ENCODE measurements at places on chromosomes 2 and 18. TPM values are rescaled to one million over a fixed set of nuclear protein-coding genes. Genes with fewer than 3 reads are reported as not detected.

Gene ITPRID2
- polyA plus RNA-seq: 206 TPM

Gene MOCOS
- 1.2 TPM for polyA plus RNA-seq

Gene MC5R
- polyA plus RNA-seq: 0.22 TPM

Gene HOXD12
- 0.32 TPM for polyA plus RNA-seq

GRCh38 chr2:55732854-55733253 lies 39.2 kb upstream of the PNPT1 start:
- no peak for DNase-seq

DNA sequence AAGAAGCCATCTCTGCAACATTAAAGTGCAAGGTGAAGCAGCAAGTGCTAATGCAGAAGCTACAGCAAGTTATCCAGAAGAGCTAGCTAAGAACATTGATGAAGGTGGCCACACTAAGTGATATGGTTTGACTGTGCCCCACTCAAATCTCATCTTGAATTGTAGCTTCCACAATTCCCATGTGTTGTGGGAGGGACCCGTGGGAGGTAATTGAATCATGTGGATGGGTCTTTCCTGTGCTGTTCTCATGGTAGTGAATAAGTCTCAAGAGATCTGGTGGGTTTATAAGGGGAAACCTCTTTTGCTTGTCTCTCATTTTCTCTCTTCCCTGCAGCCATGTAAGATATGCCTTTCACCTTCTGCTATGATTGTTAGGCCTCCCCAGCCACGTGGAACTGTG lies 11.4 kb downstream of the RDH14 start:
- no peak for DNase-seq

GRCh38 chr2:43407935-43408334 lies 181.5 kb upstream of the ZFP36L2 start:
- DNase-seq: no peak

GRCh38 chr2:136990316-136990715 lies 225.0 kb downstream of the THSD7B start:
- no peak for DNase-seq

GRCh38 chr18:10465174-10465939 lies 10.9 kb downstream of the APCDD1 start:
- no peak for DNase-seq

GRCh38 chr2:176135035-176135440 lies 5.5 kb downstream of the HOXD8 start:
- no peak for DNase-seq

- no peak for DNase-seq
These were observed 140.0 kb upstream of the SERTAD2 start for GRCh38 chr2:64793701-64794100.

DNA sequence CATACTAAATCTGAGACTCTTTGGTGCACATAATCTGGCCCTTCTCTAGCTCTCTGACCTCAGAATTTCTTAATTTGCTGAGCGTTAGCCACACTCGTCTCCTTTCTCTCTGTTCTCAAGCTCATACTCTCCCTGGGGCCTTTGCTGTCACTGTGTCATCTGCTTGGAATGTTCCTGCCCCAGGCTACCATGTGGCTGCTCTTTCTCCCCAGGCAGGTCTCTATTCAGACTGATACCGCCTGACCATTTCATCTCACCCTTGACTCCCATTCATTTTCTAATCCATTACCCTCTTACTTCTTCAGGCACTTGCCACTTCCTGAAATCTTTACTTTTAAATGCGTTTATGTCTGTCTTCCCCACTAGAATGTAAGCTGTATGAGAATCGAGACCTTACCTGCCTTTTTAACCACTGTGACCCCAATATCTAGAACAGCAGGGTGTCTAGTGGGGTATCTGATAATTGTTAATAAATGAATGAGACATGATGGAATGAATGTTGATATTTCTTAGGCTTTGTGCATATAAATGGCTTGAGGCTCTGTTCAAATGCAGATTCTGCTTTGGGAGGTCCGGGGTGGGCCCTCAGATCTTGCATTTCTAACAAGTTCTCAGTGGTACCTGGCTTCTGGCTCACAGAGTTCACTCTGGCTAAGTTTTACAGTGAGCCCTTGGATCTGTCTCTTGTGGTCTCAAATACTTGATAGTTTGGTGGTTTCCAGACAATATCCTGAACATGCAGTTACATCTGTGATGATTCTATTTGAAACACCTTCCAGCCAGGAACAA lies 89.9 kb upstream of the EPC2 start:
- DNase-seq: no peak

GRCh38 chr2:120850551-120850950 lies 114.9 kb downstream of the GLI2 start:
- DNase-seq: no peak

GRCh38 chr18:39506581-39507330 lies 1941.2 kb upstream of the CELF4 start:
- no peak for DNase-seq

- peak; percentile 18 for DNase-seq
These were observed 1.9 kb downstream of the DOK6 start for GRCh38 chr18:69402533-69402989.

DNA sequence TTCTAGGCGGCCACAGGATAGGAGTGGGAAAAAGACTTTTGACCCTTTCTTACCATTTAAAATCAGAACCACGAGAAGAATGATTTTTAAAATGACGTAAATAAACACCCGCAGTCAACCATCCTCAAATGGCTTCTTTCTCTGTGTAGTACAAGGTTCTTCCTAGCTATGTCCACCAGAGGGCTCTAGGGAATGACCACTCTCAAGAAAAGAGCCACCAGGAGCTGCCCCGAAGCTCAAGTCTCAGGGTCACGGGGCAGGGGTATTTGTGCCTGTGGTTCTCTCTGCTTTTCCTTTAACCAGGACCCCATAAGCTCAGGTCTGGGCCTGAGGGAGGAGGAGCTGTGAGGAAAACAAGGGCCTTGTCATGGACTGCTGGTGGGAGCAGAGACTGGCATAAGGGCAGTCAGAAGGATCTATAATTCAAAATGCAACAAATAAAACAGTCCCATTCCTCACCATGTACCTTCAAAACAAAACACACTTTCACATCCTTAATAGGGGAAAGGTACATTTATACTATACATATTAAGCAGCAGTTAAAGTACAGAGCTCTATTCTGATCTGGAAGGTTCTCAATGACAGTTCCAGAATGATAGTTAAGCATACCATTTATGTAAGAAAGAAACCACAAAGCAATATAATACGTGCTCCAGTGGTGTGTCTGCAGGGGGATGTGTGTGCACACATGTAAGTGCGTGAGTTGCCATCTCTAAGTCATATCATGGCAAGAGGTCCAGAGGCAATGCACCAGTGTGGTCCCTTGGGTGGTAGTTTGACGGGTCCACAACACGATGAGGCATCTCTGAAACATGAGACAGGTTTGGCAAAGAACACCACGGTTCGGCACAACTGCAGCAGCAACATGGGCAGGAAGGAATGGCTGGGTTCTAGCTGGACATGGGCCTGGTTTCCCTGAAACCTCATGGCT lies 18.6 kb downstream of the LYPD1 start:
- DNase-seq: peak; percentile 63

DNA sequence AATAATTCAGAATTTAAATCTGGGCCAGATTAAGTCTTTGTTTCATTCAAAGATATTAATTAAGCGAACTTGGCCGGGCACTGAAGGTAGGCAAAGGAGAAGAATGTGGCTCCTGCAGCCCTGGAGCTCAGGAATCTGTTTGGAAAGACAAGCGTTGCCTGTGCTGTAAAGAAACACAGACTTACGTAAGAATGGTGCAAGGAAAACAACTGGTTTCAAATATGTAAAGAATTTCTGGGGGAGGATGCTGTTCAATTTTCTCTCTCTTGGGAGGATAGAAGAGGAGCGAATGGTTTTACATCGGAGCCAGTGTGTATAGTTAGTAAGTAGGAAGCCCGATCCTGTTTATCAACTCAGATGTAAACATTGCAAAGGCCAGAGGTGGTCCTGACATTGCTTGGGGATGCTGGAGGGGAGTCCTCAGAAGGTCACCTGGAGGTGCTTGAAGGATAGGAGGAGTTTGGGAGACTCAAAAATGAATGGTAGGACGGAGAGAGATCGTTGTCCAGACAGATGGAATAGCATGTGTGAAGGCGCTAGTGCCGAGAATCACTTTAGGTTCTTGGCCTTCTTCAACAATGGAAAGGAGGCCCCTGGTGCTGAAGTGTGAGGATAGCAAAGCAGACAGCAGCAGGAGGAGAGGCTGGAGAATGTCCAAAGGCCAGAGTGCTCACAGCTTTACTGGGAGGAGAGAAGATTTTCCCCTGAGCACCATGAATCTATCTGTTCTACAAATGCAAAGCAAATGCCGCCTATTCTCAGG lies 456.1 kb downstream of the LPIN1 start:
- no peak for DNase-seq

- no peak for DNase-seq
These were observed 42.7 kb downstream of the GFPT1 start for GRCh38 chr2:69344305-69344704.

DNA sequence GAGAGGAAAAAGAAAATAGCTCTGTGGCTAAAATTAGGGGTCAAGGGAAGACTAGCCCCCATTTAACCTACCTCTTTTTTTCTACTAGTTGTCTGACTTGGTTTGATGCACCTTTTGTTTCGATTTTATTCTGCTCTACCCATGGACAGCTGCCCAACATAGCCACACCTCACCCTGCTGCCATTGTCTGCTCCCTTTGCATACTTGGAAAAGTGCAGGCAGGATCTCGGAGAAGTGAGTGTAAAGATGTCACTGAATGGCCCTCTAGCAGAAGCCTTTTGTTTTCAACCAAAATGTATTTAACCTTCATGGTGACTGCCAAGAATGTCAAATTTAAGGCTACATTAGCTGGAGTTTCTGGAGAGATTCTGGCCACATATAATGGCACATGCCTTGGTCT lies 62.9 kb downstream of the SETBP1 start:
- no peak for DNase-seq

- DNase-seq: no peak
These were observed 68.2 kb downstream of the ZNF516 start for GRCh38 chr18:76426737-76427305.

- no peak for DNase-seq
These were observed 19.2 kb upstream of the GRP start for GRCh38 chr18:59200787-59201186.

DNA sequence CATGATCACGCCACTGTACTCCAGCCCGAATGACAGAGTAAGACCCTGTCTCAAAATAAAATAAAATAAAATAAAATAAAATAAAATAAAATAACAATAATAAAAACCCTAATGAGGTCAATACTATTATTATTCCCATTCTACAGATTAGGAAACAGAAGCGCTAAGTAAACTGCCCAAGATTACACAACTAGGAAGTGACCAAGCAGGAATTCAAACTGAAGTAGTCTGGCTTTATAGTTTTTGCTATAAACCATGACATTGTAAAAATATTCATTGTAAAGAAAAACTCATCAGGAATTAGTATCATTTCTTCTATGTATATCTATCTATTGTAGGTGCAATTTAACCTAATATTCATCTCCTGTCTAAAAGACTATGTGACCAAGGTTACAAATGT lies 1.2 kb downstream of the PLEKHM3 start:
- no peak for DNase-seq

DNA sequence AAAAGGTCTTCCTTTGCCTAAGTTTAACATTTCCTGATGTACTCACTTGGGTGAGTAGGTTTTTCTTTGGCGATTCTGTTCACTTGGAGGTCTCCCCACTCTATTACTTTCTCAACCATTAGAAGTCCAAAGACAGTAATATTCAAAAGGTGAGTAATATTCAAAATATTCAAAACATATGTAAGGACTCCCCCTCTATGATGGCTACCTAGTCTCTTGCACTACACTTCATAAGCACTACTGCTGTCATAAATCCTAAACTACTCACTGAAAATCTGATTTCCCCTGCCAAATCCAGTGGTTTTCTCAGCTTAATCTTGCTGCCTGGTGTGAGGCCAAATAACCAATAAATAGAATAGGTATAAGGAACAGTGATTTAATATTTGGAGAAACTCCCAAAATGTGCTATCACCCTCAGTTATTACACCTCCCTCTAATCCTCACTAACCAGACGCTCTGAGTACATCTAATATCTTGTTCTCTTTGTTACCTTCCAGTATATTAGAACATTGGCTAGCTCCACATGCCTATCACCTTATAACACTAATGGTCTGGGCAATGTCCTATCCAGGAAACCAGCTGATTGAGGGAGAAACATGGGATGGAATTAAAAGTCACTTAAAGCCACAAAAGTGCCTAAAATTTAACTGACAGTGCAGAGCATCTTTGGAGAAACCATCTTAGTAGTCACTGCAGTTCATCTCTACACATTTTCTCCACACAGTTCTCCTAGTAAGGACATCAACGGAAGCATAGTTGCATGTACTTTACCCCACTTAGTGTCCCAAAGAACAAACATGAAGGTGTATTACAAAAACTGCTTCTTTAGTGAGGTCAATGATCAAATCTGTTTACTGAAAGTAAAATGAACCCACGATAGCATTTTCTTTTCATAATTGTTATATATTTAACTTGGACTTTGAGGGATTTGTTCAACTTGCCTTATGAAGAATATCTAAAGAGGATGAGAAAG lies 54.8 kb downstream of the MBD2 start:
- DNase-seq: no peak

- no peak for DNase-seq
These were observed 235.2 kb downstream of the ZNF385B start for GRCh38 chr2:179626261-179626660.

Measured in left kidney (tissue), 8 donors.